Panc1 (cell line): ENCODE measurements at places on chromosomes 5 and 9. TPM values are rescaled to one million over a fixed set of nuclear protein-coding genes. Genes with fewer than 3 reads are reported as not detected.
A peak's percentile ranks its signal among the peaks of the same experiment; 100 is the strongest.

Gene SPATA6L
- total RNA-seq = 0.13 TPM

- H3K36me3 ChIP-seq = no peaks in the 10 kb centered on the region
- H3K4me3 ChIP-seq = no peak overlapping the region
- H3K27ac ChIP-seq = no peak overlapping the region
- DNase-seq = no peak
- no peaks in the 10 kb centered on the region for H3K4me1 ChIP-seq
Observed at GRCh38 chr9:88759364-88759763, 224.4 kb downstream of the NXNL2 start.

Gene ALAD
- total RNA-seq = 8.9 TPM

GRCh38 chr5:7376871-7377270, 19.1 kb upstream of the ADCY2 start:
- no peak for DNase-seq
- no peaks in the 10 kb centered on the region for H3K27me3 ChIP-seq
- H3K4me3 ChIP-seq = no peak overlapping the region
- no peak overlapping the region for H3K27ac ChIP-seq

DNA sequence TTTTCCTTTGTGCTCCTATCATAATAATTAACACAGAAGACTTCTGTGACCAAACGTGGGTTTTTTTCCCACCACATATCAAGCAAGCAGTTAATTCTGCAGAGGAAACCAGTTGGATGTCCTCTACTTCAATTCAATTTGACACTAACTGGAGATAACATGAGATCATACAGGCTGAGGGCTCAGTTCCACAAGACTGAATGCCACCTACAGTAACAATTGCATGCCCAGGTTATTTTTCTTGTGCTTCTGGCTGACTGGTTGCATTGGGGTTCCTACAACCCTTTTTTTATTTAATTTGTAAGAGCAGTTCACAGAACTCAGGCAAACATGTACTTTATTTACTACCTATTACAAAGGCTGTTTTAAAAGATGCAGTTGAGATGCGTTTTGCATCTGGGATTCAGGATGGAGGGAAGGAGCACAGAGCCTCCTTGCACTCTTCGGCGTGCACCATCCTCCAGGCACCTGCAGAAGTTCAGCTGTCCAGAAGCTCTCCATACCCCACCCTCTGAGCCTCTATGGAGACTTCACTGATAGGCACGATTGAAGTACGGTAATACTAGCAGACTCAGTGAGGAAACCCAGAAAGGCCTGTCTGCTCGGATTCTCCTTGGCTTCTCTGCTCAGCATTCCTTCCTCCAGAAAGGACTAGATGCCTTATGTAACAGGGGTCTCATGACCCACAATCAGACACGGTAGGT, 425.2 kb upstream of the CDH9 start:
- H3K27me3 ChIP-seq = no peaks in the 10 kb centered on the region
- H3K36me3 ChIP-seq = no peaks in the 10 kb centered on the region
- no peaks in the 10 kb centered on the region for H3K4me1 ChIP-seq
- no peak for DNase-seq
- no peak overlapping the region for H3K27ac ChIP-seq
- no peak overlapping the region for H3K4me3 ChIP-seq

Gene AQP7
- total RNA-seq = 0.26 TPM

DNA sequence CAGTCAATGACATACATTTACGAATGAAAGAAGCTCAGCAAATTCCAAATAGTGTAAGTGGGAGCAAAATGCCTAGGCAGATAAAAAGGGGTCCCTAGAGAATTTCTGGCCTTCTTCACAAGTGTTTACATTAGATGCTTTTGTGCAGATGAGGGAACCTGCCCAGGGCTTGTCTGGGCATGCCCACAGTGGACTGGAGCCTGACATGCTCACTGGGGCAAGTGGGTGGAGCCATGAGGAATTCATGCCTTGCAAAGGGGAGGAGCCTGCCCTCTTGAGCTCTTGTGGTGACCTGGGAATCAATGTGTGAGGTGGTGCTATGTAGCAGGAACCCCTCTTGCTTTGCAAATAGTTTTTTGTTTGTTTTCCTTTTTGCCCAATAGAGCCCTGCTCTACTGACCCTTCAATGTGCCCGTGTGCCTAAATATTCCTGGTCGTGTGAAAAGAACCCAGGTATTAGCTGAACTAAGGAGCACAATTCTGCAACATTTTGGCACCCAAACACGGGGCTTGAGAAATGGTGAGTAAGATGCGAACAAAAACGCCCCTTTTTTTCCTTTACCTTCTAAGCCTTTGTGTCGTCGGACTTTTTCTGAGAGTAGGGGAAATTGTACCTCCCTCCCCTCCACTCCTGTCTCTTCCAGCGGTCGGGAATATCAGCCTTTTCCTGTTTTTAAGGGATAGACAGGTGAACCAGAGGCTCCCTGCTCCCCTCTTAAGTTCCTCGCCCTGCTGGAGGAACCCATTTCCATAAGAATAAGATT, 433.8 kb upstream of the CDH9 start:
- H3K4me1 ChIP-seq = no peaks in the 10 kb centered on the region
- H3K4me3 ChIP-seq = no peak overlapping the region
- no peaks in the 10 kb centered on the region for H3K27me3 ChIP-seq
- no peak overlapping the region for H3K27ac ChIP-seq

DNA sequence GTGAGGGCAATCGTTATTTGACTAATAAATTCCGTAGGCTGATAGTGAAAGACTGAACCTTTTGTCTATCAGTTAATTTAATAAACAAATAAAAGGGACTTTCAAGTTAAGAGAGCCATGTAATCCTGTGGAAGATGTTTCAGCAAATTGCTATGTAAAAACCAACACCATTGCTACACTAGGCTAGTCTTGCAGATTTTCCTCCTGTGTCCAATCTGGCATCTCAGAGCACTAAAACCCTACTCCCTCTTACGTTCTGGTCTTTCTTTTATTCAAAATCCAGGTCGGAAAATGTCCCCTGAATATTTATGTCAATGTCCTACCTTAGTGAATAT, 478.8 kb upstream of the TNC start:
- no peak for DNase-seq
- H3K27ac ChIP-seq = peak overlapping the region; percentile 90
- peak overlapping the region; percentile 19; the same call in 1 of the 2 replicates for H3K4me3 ChIP-seq
- H3K27me3 ChIP-seq = no peaks in the 10 kb centered on the region
- peaks cover 13% of the 10 kb centered on the region for H3K4me1 ChIP-seq

DNA sequence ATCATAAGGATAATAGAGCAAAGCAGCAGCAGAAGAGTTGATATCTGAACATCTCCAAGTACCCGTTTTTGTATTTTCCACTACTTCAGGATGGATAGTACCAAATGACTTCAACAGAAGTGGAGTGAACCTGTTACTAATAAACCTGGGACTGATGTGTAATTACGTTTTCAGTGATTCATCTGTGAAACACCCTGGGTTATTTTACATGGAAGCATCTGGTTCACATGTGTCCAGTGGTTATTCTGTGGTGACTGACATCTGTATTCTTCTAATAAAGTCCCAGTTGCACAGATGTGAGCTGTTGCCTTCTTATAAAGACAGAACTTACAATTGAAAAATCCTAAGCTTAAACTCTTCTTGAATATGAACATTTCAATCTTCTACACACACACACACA, 139.7 kb upstream of the VCAN start:
- no peaks in the 10 kb centered on the region for H3K27me3 ChIP-seq
- H3K4me1 ChIP-seq = no peaks in the 10 kb centered on the region

GRCh38 chr5:153551537-153552079, 61.1 kb downstream of the GRIA1 start:
- no peak overlapping the region for H3K27ac ChIP-seq
- no peaks in the 10 kb centered on the region for H3K27me3 ChIP-seq
- DNase-seq = no peak

Gene PAPPA
- 1.2 TPM for total RNA-seq

GRCh38 chr5:111704452-111705085, 52.4 kb downstream of the NREP start:
- H3K4me3 ChIP-seq = no peak overlapping the region
- no peaks in the 10 kb centered on the region for H3K27me3 ChIP-seq
- no peak for DNase-seq

Gene MCTP1
- total RNA-seq = 39.8 TPM

DNA sequence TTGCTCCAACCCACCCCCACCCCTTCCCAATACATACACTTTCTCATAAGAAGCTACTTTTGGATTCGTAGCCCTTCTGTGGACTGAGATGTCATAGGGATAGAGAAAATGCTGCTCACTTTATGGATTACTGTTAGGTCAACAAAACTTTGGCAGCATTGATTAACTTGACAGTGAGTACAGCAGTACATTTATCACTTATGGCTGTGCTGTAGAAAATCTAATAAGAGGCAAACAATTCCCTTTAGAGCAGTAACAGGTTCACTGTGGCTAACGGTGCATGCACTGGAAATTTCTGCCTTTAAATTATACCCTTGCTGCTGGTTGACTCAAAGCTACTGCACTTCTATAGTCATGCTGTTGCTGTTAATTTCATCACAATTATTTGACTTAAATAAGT, 59.2 kb downstream of the PPIC start:
- no peaks in the 10 kb centered on the region for H3K4me1 ChIP-seq
- H3K4me3 ChIP-seq = no peak overlapping the region
- DNase-seq = no peak
- no peaks in the 10 kb centered on the region for H3K27me3 ChIP-seq

Gene CDC42SE2
- 46.1 TPM for total RNA-seq

- H3K4me3 ChIP-seq = peak overlapping the region; percentile 67
- no peak for DNase-seq
- no peaks in the 10 kb centered on the region for H3K27me3 ChIP-seq
Observed at GRCh38 chr5:88674356-88675167, 208.4 kb downstream of the MEF2C start.

- H3K36me3 ChIP-seq = no peaks in the 10 kb centered on the region; the same call in none of the 2 replicates
- no peaks in the 10 kb centered on the region for H3K27me3 ChIP-seq
- H3K27ac ChIP-seq = peak overlapping the region; percentile 90
- H3K4me1 ChIP-seq = peaks cover 8% of the 10 kb centered on the region; the same call in 1 of the 2 replicates
- DNase-seq = no peak
Observed at GRCh38 chr9:69757996-69758675, 1.7 kb downstream of the PTAR1 start.

Gene PRSS3
- 1.0 TPM for total RNA-seq

GRCh38 chr9:6008169-6008979, 7.0 kb downstream of the RANBP6 start:
- no peaks in the 10 kb centered on the region for H3K4me1 ChIP-seq
- no peaks in the 10 kb centered on the region for H3K27me3 ChIP-seq
- H3K4me3 ChIP-seq = peak overlapping the region; percentile 61
- H3K27ac ChIP-seq = peak overlapping the region; percentile 79

- H3K36me3 ChIP-seq = no peaks in the 10 kb centered on the region
- no peak for DNase-seq
- no peak overlapping the region for H3K4me3 ChIP-seq
- no peak overlapping the region for H3K27ac ChIP-seq
Observed at GRCh38 chr5:39314591-39314990, 49.7 kb downstream of the C9 start.

Gene CFAP77
- total RNA-seq = not detected

Gene CAMK2A
- total RNA-seq = 0.51 TPM
